ENCODE measurements at places on chromosomes 1 and 21.
A peak's percentile ranks its signal among the peaks of the same experiment; 100 is the strongest.

DNA sequence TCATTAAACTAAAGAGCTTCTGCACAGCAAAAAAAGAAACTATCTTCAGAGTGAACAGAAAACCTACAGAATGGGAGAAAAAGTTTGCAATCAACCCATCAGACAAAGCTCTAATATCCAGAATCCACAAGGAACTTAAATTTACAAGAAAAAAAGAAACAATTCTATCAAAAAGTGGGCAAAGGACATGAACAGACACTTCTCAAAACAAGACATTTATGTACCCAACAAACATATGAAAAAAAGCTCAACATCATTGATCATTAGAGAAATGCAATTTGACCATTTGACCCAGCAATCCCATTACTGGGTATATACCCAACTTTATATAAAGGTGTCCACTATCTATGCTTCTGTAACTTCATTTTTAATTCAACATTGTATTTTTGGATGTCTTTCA lies 31.1 kb upstream of the VN1R5 start:
- DNase-seq, result no peak

DNA sequence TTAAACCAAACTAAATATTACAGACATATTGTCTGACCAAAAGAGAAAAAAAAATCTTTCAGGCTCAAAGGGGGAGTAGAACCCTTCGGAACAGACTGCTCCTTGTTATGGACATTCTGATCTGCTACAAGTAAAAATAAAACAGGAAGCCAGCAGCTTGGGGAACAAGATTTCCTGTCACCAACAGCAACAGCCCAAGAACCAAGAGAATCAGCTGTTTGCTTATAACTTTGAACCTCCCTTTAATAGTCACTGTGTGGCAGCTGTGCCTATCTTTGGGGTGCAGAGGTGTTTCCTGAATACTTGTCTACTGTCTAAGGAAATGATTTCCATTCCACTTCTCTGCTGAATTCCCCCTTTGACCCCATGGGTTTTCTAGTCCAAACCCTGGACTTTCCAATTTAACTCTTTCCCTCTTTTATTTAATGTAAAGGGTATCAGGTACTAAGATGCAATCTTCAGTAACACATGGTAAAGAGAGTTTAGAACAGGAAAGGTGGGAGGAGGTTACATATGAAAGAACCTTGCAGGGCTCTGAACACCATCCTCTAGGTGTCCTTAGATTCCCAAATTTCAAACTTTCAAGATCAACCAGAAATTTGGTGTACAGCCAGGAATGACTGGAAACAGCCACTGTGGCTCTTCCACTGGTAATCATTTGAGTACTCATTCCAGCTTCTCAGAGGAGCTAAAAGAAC lies 38.6 kb downstream of the GPR3 start:
- no peak for DNase-seq

GRCh38 chr1:103063921-103064320 lies 44.4 kb downstream of the COL11A1 start:
- no peak for DNase-seq

GRCh38 chr1:59143133-59143487 lies 153.8 kb upstream of the FGGY start:
- peak; percentile 80 for DNase-seq

DNA sequence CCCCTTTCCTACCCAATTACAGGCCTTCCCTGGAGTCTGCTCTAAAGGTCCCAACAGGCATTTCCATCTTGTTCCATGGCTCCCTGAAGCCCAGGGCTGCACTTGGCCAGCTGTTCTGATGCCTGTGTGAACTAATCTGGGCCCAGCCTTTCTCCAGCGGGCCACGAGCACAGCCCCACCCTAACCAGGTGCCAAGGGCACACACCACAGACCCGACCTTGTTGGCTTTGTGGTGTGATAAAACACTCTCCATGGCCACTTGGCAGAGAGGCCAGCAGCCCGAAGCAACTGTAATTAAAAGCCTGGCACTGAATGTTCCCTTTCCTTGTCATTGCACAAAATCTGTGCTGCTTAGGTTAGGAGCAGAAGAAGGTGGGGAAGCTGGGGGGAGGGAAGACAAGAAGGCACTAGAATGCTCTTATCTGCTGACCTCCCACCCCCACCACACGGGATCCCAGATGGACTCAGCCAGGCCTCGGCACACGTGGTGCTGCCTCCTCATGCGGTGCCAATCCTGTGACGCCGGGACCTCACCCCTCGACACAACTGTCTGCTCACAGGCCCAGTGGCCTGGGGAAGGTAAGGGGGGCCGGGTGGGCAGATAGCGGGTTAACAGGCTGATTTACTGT lies 9.9 kb downstream of the HCRTR1 start:
- no peak for DNase-seq
